T-helper 1 cell (primary cell): ENCODE measurements at places on chromosomes 4 and X.

- no peak for DNase-seq
These were observed 1027.0 kb downstream of the STIM2 start for GRCh38 chr4:27887646-27888045.

DNA sequence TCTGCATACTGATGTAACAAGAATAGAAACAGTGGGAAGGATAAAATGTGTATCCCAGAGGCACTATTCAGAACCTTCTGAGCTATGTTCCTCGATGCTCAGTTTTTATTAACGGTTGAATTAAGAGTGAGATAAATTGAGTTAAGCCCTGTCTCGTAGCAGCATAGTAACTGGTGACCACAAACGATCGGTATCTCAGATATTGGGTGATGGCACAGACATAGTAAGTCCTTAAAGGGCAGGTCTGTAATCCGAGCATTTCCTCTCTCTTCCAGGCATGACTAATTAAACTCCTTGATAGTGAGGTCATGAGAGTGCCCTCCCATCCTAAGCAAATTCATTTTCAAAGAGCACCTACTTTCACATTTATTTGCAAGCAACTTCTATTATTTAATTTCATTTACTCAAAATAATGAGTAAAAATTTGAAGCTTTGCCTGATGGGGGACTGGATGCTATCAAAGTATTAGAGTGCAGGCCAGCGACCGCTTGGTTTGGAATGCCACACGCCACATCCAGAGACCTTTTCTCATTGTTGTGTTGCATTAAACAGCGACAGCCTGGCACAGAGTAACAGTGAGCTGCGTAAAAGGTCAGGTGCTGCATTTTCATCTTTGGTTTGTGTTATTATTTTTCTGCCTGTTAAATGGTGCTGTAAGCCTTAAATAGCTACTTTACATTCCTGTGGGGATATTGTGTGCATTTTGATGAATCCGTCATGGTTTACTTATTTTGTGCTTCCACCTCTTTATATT lies 101.9 kb downstream of the PCDH7 start:
- DNase-seq, result no peak

- no peak for DNase-seq
These were observed 490.2 kb upstream of the BOD1L1 start for GRCh38 chr4:14117575-14118238.

- DNase-seq, result no peak
These were observed 77.5 kb downstream of the ENOX2 start for GRCh38 chrX:130825525-130825924.

DNA sequence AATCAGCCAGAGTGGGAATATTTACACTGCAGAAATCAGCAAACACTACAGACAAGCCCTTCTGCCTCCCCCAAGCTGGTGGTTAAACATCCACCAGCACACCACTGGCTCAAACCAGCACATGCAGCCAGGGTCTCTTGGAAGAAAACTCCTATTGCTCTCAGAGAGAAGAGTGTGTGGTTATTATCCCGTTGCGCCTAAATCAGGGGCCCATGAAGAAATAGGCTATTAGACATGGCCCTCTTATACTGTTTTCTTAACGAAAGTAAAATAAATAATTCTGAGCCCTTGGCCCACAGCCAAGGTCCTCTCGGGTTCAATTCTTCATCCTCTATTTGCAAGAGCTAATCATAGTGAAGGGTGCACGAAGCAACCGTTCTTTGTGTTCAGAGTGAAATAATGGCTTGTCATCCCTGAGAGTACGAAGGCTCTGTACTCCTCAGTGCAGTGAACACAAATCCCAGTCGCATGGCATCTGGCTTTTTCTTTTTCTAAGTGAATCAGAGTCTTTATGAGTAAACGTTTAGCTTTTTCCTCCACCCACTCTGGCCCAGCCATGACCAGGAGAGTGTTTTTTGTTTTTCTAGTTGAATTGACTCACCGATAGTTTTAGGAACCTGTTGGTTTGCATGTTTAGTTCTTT lies 33.4 kb upstream of the RBM47 start:
- DNase-seq, result peak; percentile 36

DNA sequence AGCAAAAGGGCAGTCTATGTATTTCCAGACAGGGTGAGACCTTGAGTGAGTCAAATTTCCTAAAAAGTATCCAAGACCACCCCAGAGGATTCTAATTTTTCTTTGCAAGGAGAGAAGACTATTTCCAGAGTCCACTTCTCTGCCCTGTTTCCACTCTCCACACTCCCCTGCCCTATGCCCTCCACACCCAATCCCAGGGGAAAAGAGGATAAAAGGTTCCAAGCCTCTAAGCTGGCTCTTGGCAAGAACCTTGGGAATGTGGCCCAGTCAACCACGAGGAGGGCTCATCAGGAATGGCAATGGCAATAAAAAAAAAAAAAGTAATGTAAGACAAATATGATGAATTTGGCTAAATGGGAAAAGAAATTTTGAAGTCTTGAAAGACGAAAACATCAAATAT lies 65.9 kb downstream of the SRPX start:
- DNase-seq, result no peak

- no peak for DNase-seq
These were observed 23.3 kb downstream of the ARHGAP24 start for GRCh38 chr4:85498068-85498733.

- DNase-seq, result peak; percentile 11
These were observed at the start of gene HDX for GRCh38 chrX:84501798-84502628. Gene HDX, minus strand, starts transcription at chrX:84502453. Its CDS starts 27,056 bp downstream, at chrX:84475397.

DNA sequence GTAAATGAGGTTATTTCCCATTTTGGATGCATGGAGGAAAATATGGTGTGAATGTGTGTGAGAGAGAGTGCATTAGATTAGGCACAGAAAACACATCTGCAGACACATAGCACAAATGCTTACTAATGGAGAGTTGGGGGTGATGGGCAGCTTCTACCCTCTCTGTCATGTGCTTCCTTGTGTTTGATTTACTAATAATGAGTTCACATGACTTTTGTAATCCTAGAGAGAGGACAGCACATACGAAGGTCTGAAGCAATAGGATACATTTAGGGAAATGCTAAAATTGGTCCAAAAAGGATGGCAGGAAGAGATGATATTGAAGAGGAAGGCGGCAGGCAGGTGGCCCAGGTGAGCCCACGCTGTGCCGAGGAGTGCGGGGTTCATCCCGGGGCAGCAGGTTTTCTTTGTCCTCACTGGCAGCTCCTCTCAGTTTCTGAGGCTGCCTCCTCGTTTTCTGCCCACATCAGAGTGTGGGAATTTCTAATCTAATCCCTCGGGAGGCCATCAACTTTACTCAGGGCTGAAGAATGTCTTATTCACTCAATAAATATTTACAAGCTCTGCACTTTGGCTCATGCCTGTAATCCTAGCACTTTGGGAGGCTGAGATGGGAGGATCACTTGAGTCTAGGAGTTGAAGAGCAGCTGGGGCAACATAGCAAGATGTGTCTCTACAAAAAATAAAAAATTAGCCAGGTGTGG lies 15.9 kb upstream of the MAP9 start:
- no peak for DNase-seq

- DNase-seq, result no peak
These were observed 67.4 kb downstream of the EDNRA start for GRCh38 chr4:147548256-147548655.

GRCh38 chrX:151633157-151633556 lies 62.1 kb upstream of the PRRG3 start:
- no peak for DNase-seq

- DNase-seq, result no peak
These were observed 23.6 kb downstream of the SH3BP2 start for GRCh38 chr4:2816401-2816954.

DNA sequence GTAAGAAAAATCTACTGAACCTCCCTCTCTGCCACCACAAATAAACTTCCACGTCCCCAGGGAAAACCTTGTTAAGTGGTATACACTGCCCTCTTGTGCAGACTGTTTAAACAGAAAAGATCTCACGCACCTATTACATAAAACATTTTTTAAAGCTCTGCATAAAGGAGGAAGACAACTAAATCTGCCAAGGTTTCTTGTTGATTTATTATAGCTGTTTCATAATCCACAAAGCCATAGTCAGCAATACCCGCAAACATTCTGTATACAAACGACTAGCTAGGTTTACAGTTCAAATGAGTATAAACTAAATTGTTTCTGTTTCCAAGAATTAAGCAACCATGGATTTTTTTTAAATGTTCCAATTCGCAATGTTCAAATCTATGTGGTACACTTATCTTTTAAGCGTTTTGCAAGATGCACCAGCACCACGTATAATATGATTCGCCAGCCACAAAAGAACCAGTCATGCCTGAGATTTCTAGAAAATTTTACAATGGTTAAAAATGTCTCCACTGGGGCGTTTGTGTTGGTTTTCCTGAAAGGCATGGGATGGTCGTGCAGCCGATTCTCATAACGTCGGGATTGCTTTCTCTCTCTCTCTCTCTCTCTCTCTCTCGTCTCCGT lies 164.6 kb downstream of the PRKX start:
- DNase-seq, result no peak

DNA sequence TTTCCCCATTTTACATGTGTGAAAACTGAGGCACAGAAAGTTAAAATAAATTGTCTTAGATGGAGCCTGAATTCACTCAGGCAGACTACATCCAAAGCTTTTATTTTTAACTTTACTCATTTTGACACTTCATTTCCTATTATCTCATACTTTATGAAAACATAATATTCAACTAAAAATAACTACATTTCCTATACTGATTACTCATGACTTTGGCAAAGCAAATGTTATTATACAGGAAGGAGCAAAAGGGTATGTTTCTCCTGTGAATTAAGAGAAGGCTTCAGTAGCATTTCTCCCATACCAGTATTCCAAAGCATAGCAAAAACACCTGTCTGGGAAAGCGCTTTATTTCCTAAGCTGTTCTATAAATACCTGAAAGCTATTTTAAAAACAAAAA lies 178.6 kb downstream of the ADAMTS3 start:
- no peak for DNase-seq

GRCh38 chrX:150517303-150517910 lies 51.0 kb upstream of the MTM1 start:
- DNase-seq, result no peak

DNA sequence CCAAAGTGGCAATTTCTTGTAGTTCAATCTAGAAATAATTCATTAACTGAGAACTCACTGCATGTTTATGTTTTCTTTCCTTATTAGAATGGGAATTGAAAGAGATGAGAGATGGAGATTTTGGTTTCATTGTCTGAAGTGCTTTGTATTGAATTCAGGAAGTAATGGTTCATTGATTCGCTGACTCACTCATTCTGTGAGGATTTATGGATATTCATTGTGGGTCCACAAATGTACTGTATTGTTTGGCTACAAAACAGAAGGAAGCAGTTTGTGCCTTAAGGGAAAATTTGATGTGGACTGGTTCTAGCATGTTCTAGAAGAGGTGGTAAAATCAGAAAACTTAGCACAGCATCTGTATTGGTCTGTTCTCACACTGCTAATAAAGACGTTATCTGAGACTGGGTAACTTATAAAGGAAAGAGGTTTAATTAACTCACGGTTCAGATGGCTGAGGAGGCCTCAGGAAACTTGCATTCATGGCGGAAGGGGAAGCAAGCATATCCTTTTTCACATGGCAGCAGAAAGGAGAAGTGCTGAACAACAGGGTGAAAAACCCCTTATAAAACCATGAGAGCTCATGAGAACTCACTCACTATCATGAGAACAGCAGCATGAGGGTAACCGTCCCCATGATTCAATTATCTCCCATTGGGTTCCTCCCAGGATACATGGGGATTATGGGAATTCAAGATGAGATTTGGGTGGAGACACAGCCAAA lies 132.3 kb upstream of the VCX3A start:
- DNase-seq, result no peak

- no peak for DNase-seq
These were observed 401.5 kb upstream of the DIPK2B start for GRCh38 chrX:45602151-45602550.

DNA sequence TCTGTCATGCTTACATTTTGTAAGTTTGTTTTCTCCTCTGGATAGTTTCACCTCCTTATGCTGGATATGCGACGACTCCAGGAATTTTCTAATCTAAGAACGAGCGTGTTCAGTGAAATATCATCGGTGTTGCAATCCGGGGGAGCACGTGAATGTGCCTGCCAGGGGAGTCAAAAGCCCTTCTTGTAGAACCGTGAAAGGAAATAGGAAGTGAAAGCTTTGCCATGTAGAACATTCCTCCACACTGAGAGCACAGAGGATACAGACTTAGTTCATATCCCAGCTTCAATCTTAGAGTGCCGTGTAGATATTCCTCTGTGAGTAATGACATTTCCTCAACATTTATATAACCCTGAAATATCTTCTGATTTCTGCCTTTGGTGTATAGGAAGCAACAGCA lies 121.2 kb downstream of the VEGFC start:
- DNase-seq, result no peak

GRCh38 chr4:136917312-136918110 lies 614.8 kb downstream of the PCDH18 start:
- DNase-seq, result no peak

- DNase-seq, result no peak
These were observed 457.2 kb downstream of the GALNTL6 start for GRCh38 chr4:172270397-172270796.
